ENCODE measurements at places on chromosomes 1 and 21.

DNA sequence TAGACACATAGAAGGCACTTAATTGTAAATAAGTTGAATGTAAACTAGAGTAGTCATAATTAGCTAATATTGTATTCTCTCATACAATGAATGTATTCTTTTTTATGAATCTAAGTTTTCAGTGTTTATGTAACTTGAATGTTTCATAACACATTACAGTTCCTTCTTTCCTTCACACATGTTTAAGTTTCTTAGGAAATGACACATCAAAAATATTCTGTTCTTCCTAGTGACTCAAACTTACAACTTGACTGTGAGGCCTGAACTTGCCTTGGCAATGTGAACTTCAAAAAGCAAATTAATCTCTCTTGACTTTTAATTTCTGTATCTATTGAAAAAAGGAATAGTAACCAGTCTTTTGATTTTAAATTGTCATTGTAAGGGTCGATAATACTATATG lies 700.1 kb downstream of the KCNT2 start:
- no peak for DNase-seq

GRCh38 chr1:101136739-101137138 lies 100.1 kb upstream of the S1PR1 start:
- no peak for DNase-seq

DNA sequence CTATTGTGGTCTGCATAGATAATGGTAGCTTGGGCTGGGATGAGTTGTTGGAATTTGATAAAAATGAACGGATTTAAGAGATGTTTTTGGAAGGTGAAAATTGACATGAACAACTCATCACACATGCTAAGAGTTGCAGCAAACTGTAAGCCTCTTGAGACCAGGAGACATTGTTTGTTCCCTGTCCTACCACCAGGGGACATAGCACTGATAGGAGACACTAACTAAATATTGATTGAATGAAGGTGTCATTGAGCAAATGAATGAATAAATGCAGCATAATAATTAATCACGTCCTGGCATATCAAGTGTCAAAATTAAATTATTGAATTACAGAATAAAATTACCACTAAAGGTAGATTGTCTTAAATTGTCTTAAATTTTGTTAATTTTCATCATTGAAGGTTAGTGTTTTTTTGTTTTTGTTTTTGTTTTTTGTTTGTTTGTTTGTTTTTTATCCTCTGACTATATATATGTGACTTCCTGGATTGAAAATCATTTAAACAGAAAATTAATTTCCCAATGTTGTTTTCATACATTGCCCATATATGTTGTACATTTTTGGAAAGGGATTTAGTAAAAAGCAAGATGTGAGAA lies 285.3 kb upstream of the C1orf105 start:
- DNase-seq, result no peak

GRCh38 chr1:240107058-240107684 lies 15.5 kb downstream of the FMN2 start:
- DNase-seq, result no peak

DNA sequence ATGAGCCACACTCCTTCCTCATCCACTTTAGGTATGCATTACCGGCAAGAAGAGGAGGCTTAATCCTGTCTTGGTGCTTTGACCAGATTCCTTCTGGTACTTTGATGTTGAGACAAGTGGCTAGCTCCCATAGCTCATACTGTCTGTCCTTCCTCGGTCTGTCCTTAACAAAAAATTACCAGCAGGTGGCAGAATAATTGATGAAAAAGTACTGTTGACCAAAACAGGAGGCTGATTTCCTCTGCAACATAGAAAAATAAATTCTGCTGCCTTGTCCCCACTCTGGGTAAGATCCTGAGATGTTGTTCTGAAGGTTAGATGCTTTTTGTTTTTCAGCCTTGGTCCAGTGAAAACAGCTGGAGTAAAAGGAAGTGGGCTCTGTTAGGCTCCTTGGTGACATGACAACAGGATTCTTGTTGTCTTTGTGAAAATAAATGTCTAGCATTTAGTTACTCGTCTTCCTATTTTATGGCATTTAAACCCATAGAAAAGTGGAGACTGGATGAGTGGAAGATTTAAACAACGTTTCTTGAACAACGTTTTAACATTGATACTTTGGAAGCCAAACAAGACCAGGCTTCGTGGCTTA lies 11.2 kb upstream of the HJV start:
- DNase-seq, result peak; percentile 58

DNA sequence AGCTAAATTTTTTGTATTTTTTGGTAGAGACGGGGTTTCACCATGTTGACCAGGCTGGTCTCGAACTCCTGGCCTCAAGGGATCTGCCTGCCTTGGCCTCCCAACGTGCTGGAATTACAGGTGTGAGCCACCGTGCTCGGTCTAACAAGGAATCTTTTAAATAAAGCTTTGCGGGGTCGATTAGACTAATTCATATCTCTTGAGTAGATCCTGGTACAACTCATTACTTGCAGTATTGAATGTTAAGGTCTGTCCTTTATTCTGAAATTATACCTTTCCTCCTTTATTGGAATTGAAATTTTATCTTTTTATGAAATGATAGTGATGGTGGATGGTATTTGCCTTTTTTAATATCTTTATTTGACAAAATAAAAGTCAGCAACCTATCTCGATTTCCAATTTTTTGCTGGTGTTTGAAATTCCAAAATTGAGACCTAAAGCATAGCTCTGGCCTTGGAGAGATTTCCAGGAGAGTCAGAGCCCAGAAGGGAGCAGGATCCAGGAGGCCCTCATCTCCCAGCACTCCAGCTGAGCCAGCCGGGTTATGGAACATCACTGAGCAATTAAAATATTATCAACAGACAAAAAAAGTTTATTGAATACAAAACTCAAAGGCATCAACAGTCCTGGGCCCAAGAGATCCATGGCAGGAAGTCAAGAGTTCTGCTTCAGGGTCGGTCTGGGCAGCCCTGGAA lies 4.7 kb downstream of the S100A2 start:
- DNase-seq, result no peak

GRCh38 chr21:34576041-34576511 lies 38.8 kb downstream of the RCAN1 start:
- peak; percentile 7 for DNase-seq

- DNase-seq, result no peak
Measured at GRCh38 chr1:7755448-7755847, 15.6 kb upstream of the VAMP3 start.

- DNase-seq, result no peak
Measured at GRCh38 chr1:207822602-207823451, 71.0 kb downstream of the CD46 start.

GRCh38 chr1:92372164-92372563 lies 73.3 kb downstream of the RPAP2 start:
- no peak for DNase-seq

DNA sequence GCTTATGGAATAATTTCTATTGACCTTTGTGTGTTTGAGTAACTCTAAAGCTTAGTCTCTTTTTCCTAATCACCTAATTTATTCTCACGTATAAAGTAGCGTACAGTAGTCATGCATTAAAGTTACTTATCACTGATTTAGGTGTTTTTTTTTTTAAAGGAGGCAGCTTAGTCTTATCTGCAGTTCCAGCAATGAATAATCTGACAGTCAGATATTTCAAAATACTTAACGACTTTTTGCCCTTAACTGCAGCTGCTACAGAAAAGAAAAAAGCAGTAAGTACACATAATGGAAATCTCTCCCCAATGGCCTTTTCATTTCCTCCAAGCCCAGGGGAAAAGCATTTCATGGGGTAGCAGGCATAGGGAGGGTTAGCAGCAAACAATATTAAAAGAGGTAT lies 54.6 kb downstream of the SLC35F3 start:
- DNase-seq, result no peak

DNA sequence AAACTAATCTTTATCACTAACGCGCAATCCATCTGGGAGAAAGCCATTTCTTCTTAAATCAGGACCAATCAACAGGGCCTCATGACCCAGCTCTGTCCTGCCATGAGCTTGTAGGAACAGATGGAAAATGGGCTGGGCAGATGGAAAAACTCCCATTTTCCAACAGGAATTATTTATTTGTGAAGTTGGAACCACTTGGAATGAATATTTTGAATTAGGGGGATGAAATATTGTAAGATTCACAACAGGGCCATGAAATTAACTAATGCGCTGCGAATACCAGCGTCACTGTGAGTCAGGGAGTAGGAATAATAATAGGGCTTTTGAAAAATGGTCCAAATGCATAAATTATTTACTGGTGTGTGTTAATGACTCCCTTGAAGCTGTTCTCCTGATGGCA lies 53.1 kb upstream of the CYP2J2 start:
- DNase-seq, result no peak

DNA sequence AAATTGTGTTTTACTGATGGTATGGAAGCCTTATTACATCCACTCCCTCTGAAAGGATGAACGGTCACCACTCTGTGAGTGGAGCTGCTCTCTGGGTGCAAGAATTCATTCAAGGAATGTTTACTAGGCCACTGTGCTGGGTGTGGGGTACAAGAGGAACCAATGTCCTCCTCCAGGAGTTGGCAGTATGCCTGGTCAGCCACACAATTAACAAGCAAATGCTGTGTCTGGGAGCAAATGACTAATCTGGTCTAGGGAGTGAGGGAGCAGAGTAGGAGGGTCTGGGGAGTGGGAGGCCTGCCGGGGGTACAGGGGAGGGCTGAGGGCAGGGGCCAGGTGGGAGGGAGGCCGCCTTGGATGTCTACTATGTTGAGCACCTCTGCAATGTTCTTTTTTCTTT lies 27.2 kb upstream of the TDRD10 start:
- peak; percentile 62 for DNase-seq

DNA sequence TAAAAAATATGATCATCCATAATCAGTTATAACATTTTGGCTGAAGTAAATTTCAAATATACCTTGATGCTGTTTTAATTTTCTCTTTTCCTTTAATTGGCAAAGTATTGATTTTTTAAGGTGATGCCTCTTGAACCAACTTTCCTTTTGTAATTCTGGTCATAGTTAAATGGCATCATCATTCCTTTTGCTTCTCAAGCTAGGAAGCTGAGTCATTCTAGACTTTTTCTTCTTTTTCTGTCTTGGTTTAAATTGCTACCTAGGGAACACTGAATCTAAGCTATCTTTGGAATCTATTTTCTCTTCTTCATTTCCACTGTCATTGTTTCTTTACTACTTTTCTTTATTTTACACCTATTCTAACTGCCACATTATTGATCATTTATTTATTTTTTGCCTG lies 162.7 kb downstream of the HMCN1 start:
- DNase-seq, result no peak

GRCh38 chr21:43768868-43769167 lies 7.3 kb downstream of the CSTB start:
- no peak for DNase-seq

- DNase-seq, result no peak
Measured at GRCh38 chr1:46603481-46603857, 599 bp downstream of the MKNK1 start.
